ENCODE measurements at places on chromosomes 6 and 20.

GRCh38 chr6:56725254-56725653 lies 82.6 kb upstream of the DST start:
- H3K4me3 ChIP-seq: no peak overlapping the region
- no peaks in the 10 kb centered on the region for H3K36me3 ChIP-seq
- no peaks in the 10 kb centered on the region for H3K27me3 ChIP-seq
- H3K27ac ChIP-seq: no peak overlapping the region
- no peak for DNase-seq
- peaks cover 3% of the 10 kb centered on the region for H3K4me1 ChIP-seq

DNA sequence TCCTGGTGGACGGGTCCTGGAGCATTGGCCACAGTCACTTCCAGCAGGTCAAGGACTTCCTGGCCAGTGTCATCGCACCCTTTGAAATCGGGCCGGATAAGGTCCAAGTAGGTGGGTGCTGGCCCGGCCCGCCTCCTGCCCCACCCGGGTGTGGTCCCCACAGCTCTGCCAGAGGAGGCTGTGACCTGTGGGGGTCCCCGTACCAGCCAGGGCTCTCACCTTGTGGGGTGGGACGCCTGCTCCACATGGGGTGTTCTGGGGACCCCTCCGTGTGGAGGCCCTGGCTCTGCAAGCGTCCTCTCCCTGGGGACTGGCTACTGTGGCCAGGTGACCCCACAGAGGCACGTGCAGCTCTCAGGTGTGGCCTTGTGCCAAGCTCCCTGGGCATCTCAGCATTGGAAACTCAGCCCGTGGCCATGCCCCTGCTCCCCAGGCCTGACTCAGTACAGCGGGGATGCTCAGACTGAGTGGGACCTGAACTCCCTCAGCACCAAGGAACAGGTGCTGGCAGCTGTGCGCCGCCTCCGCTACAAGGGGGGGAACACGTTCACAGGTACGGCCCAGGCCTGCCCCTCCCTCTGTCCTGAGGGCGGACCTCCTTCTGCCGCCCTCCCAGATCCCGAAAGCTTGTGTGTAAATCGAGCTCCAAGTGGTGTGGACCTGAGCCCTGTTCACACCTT lies 14.7 kb downstream of the COL20A1 start:
- no peaks in the 10 kb centered on the region for H3K27me3 ChIP-seq
- no peak overlapping the region for H3K27ac ChIP-seq
- H3K4me3 ChIP-seq: no peak overlapping the region
- no peaks in the 10 kb centered on the region for H3K36me3 ChIP-seq

- no peaks in the 10 kb centered on the region for H3K4me1 ChIP-seq
- no peak for DNase-seq
- H3K27ac ChIP-seq: no peak overlapping the region
- H3K4me3 ChIP-seq: no peak overlapping the region
- H3K27me3 ChIP-seq: no peaks in the 10 kb centered on the region
- H3K36me3 ChIP-seq: no peaks in the 10 kb centered on the region
These were observed 39.2 kb downstream of the SRSF3 start for GRCh38 chr6:36633370-36633769.

- DNase-seq: no peak
- no peaks in the 10 kb centered on the region for H3K4me1 ChIP-seq
- no peak overlapping the region for H3K27ac ChIP-seq
- H3K36me3 ChIP-seq: no peaks in the 10 kb centered on the region
These were observed 84.7 kb upstream of the SALL4 start for GRCh38 chr20:51886891-51887608.

DNA sequence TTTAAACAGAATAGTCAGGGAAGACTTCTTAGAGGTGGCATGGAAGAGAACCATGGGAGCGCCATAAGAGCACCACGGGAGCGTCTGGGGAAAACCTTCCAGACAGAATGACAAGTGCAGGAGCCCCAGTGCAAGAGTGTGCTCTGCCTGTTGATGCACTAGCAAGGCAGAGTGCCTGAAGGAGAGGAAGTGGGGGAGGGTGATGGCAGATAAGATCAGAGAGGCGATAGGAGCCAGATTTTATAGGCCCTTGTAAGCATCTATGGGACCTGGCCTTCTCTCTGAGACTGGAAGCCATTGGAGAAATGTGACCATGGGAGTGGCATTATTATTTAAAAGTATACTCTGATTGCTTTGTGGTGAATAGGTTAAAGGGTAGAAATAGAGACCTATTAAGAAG lies 13.1 kb downstream of the FUCA2 start:
- H3K4me1 ChIP-seq: no peaks in the 10 kb centered on the region
- no peak for DNase-seq
- H3K27me3 ChIP-seq: no peaks in the 10 kb centered on the region
- H3K36me3 ChIP-seq: peaks cover 21% of the 10 kb centered on the region
- H3K27ac ChIP-seq: no peak overlapping the region

GRCh38 chr20:49938173-49939163 lies 2.3 kb downstream of the RNF114 start:
- H3K27ac ChIP-seq: no peak overlapping the region
- peak overlapping the region; percentile 12 for H3K4me3 ChIP-seq
- H3K4me1 ChIP-seq: no peaks in the 10 kb centered on the region
- H3K36me3 ChIP-seq: peaks cover 8% of the 10 kb centered on the region

- no peak overlapping the region for H3K27ac ChIP-seq
- no peaks in the 10 kb centered on the region for H3K27me3 ChIP-seq
- no peak for DNase-seq
- H3K4me3 ChIP-seq: no peak overlapping the region
These were observed 86.0 kb downstream of the MYB start for GRCh38 chr6:135267085-135267484.
